ENCODE measurements at places on chromosomes 1 and 21. TPM values are rescaled to one million over a fixed set of nuclear protein-coding genes. Genes with fewer than 3 reads are reported as not detected.

Gene NOTCH2
- total RNA-seq, result 51.0 TPM

Gene ADAMTS1
- 69.7 TPM for total RNA-seq

Gene GJA8
- not detected for total RNA-seq

Gene SLC25A34
- 0.44 TPM for total RNA-seq

Gene SPATA17
- 0.78 TPM for total RNA-seq

Gene KCNJ15
- 35.6 TPM for total RNA-seq

Gene ILDR2
- not detected for total RNA-seq

Gene S100A1
- not detected for total RNA-seq

Gene AGT
- not detected for total RNA-seq

Gene KDM1A
- 122 TPM for total RNA-seq

Gene KRTAP19-3
- total RNA-seq, result not detected

Gene HES2
- total RNA-seq, result 33.0 TPM

Gene CD101
- 0.44 TPM for total RNA-seq

Gene ZNF281
- total RNA-seq, result 27.5 TPM

Measured in foreskin keratinocyte (primary cell).